ENCODE measurements at places on chromosomes 2 and 18. TPM values are rescaled to one million over a fixed set of nuclear protein-coding genes. Genes with fewer than 3 reads are reported as not detected.

Gene ASB18
- total RNA-seq, result not detected

Gene ABCG5
- not detected for total RNA-seq

Gene APLF
- total RNA-seq, result 4.5 TPM

Gene CDH20
- total RNA-seq, result not detected

Gene AMMECR1L
- 17.1 TPM for total RNA-seq

Gene TMEM185B
- total RNA-seq, result 23.5 TPM

Gene CCDC74B
- 1.9 TPM for total RNA-seq

Gene RAX
- not detected for total RNA-seq

Gene TUBA4B
- not detected for total RNA-seq

Gene VWA3B
- not detected for total RNA-seq

Gene MTCL1
- total RNA-seq, result 29.6 TPM

Gene NEU2
- not detected for total RNA-seq

DNA sequence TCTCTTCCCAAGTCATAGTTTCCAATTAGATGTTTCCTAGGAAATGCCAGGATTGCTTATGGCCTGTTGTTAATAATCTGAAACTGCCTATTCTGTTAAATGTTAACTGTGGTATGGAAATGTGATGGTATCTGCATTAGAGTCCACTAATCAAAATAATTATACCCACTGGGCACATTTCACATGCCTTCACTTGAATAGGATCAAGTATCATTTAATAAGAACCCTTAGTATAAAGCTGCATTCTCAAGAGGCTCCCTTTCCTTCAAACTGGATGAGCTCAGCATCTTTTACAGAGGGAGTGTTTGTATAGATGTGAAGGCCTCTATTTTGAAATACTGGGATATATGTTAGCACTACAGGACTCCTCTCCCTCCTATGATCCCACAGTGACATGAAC lies 477.2 kb upstream of the VRK2 start:
- no peak for DNase-seq

GRCh38 chr2:235513984-235514626 lies 20.3 kb downstream of the AGAP1 start:
- DNase-seq, result no peak

- no peak for DNase-seq
Measured at GRCh38 chr2:216064014-216064630, 17.5 kb downstream of the PECR start.

GRCh38 chr2:236195726-236196125 lies 27.5 kb upstream of the GBX2 start:
- no peak for DNase-seq

DNA sequence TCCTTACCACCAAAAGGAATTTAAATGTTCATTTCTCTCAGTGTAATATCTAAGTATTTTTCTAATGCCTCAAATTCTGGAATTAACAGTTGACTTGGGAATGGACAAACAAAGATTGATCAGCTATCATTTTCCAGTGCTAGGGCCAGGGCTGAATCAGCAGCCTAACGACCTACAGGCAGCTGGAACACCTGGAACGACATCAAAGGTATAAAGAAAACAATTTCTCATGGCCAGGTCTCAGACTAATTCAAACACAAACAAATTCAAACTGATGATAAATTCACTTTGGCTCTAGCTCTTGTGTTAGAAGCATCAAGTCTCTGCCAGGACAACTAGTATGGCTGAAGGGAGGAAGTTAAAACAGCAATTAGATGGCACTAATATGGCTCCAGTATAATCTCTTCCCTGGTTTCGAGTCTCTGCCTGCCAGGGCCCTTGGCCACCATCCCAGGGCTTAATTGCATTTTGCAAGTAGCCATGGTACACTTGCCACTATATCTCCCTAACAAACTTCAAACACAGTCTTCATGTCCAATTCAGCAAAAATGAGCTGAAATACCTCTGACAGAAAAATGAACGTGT lies 70.2 kb upstream of the FSHR start:
- DNase-seq, result no peak

DNA sequence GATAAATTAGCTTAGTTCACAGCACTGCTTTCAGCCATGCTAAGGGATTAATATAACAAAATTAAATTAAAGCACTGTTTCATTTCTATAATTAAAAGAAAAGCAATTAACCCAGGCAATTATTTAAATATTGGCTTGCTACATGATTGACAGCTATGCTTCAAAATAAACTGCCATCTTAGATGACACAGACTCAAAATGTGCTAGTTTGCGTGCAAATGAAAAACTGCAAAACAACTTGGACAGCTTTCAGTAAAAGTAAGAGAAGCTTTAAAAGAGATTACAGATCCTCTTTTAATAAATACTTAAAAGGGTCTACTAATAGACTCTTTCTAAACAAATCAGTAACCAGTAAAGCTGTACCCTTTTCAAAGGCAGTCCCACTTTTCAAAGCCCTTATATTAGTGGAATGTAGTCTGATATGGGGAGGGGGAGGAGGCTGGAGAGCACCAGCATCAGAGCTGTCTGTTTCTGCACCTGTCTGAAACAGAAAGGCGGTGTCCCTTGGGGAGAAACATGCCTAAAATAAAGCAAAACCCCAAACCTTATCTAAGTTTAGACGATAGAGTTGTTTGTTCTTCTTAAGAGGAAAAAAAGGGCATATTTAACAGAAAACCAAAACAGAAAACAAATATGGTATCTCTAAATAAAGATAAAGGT lies 20.8 kb downstream of the EIF2AK3 start:
- DNase-seq, result no peak

DNA sequence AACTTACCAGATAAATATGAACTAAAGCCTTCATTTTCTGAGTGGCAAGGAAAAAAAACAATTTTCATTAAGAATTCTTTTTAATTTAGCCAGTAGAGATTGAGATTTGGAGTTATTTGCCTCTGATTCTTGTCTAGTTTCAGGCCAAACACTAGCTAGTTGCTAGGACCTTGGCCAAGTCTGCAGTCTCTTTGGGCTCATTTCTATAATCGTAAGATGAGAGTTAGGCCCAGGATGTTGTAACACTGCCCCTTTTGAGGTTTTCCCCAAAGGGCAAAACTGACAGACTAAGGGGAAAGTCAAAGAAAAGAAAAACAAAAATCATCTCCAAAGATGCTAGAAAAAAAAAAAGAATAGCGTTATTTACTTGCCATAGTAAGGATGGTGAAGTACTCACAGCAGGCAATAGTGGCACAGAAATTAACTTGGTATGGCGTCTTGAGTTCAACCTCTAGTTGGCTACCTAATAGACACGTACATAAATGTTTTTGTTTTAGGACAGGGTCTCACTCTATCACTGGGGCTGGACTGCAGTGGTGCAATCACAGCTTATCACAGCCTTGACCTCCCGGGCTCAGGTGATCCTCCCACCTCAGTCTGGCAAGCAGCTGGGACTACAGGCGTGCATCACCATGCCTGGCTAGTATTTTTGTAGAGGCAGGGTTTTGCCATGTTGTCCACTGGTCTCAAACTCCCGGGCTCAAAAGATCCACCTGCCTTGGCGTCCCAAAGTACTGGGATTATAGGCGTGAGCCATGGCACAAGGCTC lies 23.0 kb upstream of the ADAM17 start:
- DNase-seq, result no peak

GRCh38 chr2:16155366-16155765 lies 215.0 kb downstream of the MYCN start:
- DNase-seq, result no peak

DNA sequence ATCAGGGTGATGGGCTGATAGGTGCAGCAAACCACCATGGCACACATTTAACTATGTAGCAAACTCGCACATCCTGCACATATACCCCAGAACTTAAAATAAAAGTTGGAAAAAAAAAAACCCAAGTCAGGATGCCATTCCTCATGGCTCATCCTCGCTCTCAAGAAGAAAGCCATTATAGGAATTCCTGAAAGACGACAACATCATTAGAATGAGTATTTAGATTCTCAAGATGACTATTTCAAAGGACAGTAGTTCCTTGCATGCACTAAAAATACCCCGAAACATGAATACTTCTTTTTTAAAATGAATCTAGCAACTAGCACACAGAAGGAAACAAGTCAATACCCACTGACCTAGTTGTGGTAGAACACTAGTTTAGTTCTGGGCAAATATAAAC lies 285.8 kb upstream of the REV1 start:
- no peak for DNase-seq

GRCh38 chr2:148721991-148722777 lies 77.6 kb downstream of the EPC2 start:
- DNase-seq, result no peak

DNA sequence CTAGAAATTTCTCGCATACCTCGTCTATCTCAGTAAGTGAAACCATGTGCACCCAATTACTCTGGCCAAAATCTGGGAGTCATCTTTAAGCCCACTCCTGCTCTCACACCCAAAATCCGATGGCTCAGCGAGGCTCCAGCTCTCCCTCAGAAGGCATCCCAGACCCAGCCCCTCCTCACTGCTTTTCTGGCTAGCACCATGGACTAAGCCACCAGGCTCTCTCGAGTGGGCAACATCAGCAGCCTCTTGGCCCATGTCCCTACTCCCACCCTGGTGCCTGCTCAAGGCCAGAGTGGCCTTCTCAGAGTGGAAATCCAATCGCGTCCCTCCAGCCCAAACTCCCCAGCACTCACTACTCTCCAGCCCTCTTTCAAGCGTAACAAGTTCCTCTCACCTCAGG lies 27.2 kb downstream of the TNS1 start:
- no peak for DNase-seq

- no peak for DNase-seq
Measured at GRCh38 chr2:105399207-105399861, 483 bp upstream of the FHL2 start.

GRCh38 chr2:61288070-61288841 lies 126.3 kb downstream of the C2orf74 start:
- no peak for DNase-seq

GRCh38 chr2:126699716-126700581 lies 44.0 kb downstream of the GYPC start:
- DNase-seq, result no peak

DNA sequence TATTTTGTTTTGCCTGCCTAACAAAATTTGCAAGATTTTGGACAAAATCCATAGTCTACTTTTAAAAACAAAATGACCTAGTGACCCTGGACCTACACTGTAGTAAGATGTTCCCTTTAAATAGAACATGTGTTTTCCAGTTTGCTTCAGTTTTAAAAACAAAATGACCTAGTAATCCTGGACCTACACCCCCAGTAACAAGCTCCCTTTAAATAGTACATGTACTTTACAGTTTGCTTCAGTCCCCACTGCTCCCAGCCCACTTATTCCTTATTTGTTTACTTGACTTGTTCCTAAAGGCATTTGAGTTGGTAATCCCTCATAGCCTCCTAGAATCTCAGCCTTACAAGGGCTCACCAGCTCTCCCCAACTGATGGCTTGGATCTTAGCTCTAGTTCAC lies 34.5 kb upstream of the HTR2B start:
- DNase-seq, result no peak

DNA sequence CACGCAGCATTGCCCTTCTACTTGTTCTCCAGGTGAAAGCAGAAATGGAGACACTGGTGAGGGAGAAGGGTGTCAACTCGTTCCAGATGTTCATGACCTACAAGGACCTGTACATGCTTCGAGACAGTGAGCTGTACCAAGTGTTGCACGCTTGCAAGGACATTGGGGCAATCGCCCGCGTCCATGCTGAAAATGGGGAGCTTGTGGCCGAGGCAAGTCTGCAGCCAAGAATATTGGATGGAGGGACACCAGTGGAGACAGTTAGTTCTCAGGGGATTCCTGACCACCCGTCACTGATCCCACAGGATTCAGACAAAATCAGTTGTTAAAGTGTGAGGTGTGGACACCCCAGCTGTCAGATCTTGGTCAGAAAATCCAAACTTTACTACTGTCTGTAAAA lies 43.2 kb upstream of the MAPRE3 start:
- DNase-seq, result no peak

- no peak for DNase-seq
Measured at GRCh38 chr18:11104307-11104706, 45.1 kb downstream of the PIEZO2 start.

DNA sequence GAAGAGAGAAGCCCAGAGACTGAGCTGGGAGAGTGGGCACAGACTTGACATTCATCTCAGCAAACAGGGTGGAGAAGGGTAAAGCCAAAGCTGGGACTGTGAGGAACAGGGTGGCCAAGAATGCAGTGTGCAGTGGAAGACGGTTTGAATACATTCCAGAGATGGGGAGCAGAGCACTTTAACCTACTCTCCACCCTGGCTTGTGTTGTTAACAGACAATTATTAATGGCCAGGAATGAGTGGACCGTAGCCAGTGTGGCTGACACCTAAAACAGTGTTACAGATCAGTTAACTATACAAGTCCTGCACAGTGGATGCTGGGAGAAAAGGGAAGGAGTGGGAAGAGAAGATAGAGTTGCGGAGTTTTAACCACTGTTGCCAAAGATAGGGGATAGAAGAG lies 7.4 kb upstream of the NAB1 start:
- no peak for DNase-seq

DNA sequence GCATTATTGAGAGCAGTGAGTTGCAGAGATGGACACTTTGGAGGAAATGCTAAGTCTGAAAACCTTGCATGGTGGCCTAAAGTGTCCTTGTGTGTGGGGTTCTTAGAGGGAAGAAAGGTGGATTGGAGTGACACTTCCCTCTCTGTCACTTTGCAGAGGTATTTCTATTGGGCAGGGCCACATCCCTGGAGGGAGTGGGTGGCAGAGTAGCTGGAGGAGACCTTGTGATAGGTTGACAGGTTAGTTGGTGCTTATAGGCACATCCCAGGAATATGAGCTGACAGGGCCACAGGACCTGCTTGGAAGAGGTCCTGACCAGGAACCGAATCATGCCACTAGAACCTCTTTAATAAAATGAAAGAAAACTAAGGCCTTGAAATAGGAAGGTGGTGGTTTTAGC lies 972 bp upstream of the IGFBP5 start:
- DNase-seq, result no peak

DNA sequence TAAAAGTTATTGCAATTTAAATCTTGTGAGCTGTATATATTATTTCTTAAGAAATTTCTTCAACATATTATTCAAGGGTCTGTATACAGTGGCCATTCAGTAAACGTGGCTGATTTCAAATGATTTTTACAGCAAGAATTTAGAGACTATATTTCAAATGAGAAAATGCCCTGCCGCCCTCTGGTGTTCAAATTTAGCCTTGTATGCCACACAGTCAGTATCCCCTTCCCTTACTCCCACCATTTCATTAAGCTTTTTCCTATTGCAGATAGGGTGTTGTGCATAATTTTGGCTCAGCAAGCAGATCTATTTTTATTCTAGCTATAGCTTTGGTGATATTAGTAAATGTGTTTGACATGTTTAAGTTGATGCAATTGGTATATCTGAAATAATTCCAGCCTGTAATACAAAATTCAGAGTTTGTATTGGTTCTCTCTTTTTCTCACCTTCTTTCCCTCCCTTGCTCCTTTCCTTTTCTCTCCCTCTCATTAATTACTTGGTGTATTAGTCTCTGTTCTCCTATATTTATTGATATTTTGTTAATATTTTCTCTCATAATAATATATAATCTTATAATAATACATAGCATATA lies 22.8 kb upstream of the SCN7A start:
- no peak for DNase-seq

DNA sequence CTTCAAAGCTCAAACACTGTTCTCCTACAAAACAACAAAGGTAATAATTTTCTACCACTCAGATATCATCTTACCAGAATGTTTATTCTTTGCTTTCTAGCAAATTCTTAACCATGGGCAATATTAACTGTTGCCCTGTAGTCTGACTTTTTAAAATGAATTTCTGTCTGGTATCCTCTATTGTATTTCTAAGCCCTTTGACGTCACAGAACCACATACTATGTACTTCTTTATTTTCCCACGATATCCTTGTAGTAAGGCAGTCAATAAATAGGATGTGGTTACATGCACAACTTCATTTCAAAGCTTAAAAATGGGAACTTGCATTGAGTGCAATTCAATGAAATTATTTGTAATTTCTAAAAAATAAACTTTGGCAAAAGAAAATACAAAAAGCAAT lies 58.7 kb downstream of the THADA start:
- no peak for DNase-seq
